ENCODE measurements at places on chromosomes 5 and 9. TPM values are rescaled to one million over a fixed set of nuclear protein-coding genes. Genes with fewer than 3 reads are reported as not detected.

DNA sequence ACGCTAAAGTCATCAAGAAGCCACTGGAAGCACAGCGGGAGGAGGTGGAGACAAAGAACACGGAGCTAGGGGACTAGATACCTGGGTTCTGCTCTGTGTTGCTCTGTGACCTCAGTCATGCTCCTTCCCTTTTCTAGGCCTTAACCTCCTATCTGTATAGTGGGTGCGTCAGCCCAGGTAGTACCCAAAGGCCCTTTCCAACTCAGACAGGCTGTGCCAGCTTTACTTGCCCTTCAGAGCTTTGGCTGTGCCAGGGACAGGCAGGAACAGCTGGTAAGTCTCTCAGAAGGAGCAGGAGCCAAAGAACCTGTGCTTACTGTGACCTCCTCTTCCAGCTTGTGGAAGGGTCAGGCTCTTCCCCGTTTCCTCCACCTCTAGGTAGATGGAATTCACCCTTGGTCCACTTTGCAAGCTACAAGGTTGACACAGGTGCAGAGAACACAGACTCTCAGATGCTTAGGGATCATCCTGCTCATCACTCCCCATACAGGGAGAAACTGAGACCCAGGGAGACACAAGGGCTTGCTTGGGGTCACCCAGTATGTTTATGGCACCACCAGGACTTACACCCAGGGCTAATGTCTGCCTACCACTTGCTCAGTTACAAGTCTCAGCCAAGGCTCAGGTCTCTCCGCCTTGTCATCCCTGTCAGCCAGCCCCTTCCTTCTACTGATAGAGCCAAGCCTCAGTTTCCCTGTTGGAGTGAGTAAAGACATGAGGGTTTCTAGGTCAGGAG lies 1.7 kb downstream of the CCDC69 start:
- DNase-seq = no peak

GRCh38 chr9:110650261-110650660 lies 18.3 kb upstream of the MUSK start:
- no peak for DNase-seq

- no peak for DNase-seq
Observed at GRCh38 chr9:3576328-3576727, 50.5 kb upstream of the RFX3 start.

- no peak for DNase-seq
Observed at GRCh38 chr5:97101189-97101910, 41.1 kb downstream of the LIX1 start.

DNA sequence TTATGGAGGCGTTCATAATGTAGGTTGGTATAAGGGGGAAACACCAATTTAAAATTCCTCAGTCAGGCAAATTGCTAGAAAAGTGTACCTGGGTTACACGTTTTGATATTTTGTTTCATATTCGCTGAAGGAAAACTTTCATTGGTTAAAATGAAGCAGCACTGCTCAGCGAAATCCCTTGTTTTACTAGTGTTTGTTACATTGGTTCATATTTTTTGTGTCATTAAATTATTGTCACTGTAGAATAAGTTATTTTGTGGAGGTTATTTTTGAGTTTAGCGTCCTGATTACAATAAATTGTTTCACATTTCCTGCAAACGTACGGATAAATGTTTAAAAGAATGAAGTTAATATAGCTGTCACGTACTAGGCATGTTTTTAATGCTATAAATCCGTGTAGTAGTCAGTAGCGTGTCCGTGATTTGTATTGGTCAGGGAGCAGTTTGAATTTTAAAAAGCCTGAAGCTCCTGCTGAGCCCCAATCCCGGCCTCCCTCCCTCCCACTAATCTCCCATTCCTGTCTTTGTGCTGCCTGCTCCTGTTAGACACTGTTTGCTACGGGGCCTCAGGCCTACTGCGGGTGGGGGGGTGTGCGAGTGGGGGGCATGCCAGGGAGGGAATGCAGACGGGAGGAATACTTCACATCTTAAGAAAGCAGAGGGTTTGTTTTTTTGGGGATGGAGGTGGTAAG lies 2.0 kb downstream of the NIPBL start:
- DNase-seq = peak; percentile 47

- DNase-seq = no peak
Observed at GRCh38 chr5:56818450-56819037, 3.2 kb downstream of the MAP3K1 start.

GRCh38 chr5:91787718-91788117 lies 404.6 kb upstream of the ARRDC3 start:
- no peak for DNase-seq

- no peak for DNase-seq
Observed at GRCh38 chr5:127876384-127876783, 173.2 kb downstream of the CCDC192 start.

The TRIP13 gene
- 1.0 TPM for total RNA-seq

DNA sequence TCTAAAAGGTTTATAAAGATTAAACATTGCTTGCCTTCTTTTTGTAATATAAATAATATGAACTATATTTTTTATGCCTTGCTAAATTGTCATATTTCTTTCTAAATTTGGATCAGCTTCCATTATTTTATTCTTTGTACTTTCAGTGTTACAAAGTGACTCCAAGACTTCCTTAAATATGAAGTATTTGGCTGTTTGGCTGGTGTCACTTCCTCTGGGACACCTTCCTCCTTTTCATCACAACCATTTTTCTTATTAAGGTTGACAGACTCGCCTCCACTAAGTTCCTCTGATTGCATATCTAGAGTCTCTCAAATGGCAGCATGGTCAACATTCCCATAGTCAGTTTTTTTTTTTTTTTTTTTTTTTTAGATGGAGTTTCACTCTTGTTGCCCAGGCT lies 73.8 kb upstream of the SLC1A1 start:
- DNase-seq = no peak

DNA sequence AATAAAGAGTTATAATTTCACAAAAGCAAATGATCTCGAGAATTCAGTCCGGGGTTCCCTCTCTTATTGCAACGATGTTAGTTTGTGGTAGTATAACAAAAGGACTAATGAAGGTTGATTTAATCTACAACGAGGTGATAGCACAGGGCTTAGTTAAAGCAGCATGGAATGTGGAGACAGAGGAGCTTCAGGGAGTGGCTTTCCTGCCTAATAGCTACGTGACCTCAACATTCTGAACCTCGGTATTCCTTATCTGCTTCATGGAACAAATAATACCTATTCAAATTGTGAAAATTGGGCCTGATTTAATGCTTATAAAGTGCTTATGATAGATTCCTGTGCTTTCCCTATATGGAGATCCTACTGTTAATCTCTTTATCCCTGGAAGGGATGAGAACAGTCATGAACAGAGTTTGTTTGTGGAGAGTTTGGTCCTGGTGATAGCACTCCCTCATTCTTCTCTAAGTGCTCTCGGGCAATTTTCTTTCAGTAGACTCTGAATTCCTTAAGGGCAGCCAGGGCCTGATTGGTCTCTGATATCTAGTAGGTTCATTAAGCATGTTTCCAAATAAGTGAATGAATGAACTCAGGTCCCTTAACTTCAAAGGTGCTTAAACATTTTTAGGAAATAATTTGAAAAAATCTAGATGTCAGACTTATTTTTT lies 104.1 kb upstream of the TUT7 start:
- no peak for DNase-seq

- no peak for DNase-seq
Observed at GRCh38 chr5:59693492-59694309, 199.8 kb downstream of the PDE4D start.

GRCh38 chr9:25703701-25704357 lies 25.6 kb upstream of the TUSC1 start:
- no peak for DNase-seq

DNA sequence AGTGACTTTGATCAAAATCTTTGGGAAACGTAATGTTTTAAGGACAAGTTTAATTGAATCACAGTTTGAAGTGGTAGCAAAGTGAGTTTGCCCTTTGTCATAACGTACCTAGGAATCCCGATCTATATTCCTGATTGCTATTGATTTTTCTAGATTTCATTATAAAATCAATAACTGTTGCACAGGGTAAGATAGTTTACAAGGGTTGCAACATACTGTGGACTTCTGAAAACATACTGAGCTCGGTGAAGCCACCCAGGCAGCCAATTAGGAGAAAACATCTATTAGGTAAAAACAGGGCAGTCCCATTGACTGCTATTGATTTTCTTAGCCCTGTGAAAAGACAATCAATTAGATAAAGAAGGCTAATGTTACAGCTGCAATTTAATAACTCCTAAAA lies 659.9 kb downstream of the ISL1 start:
- no peak for DNase-seq

GRCh38 chr9:114432323-114433067 lies 44.7 kb upstream of the AKNA start:
- no peak for DNase-seq

The DPM2 gene
- total RNA-seq = 21.2 TPM

GRCh38 chr5:92633176-92633575 lies 947.8 kb downstream of the NR2F1-AS1 start:
- no peak for DNase-seq

DNA sequence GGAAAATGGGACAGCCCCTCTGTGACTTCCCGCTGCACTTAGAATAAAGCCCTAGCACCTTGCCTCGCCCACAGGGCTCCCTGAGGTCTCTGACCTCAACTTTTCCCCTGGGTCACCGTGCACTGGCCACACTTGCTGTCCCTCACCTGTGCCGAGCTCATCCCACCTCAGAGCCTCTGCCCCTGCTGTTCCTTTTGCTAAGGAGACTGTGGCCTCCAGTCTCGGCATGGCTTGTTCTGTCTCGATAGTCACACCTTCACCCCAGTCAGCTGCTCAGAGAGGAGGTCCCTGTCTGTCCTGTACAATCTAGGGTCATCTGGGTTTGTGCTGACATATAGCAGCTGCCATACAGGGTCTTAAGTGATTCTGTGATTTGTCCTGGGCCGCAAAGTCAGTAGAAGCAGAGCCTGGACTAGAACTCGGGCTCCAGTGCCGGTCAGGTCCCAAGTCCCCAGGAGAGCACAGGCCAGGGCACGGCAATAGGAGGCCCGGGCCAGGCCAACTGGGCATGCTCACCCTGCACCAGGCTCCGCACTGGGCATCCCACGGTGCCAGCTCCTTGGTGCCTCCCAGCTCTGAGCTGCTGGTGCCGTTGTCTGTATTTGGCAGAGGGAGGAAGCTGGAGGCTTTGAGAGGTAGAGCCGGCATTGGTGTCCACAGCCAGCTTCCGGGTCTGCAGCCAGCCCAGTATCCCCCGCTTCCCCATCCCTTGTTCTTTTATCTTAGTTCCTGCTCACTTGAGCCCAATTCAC lies 35.2 kb downstream of the NCS1 start:
- no peak for DNase-seq

The PCA3 gene
- total RNA-seq = not detected

DNA sequence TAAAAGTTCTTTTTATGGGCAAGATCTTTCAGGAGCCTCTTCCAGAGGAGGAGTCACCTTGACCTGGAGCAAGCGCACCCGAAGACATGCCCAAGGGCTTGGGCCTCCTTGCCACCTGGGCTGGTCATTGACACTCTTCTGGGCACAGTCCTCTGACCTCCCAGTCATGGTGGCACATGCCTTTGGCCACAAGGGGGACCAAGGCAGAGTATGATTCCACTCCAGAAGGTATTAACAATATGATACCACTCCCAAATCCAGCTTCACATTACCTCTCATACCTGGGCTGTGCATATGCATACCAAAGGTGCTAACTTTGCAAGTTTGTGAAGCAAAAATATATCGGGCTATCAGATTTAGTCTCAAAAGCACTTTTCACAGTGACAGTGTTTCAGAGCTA lies 84.6 kb downstream of the MAST4 start:
- no peak for DNase-seq

DNA sequence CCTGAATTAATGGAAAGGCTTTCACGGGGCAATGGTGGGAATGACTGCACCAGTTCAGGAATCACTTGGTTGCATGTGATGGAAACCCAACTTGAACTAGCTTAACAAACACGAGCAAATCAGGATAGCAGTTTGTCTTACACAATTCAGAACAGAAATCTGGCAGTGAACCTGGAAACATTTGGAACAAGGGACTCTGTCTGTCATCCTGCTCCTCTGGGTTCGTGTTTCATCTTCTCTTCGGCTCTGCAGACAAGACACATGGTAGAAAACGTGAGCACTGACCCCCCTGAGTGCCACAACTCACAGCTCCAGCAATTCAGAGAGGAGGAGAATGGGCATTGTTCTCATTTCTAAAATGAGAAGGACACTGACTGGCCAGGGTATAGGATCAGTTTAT lies 218.1 kb upstream of the NREP start:
- DNase-seq = no peak

The IL13 gene
- total RNA-seq = not detected

The TYRP1 gene
- total RNA-seq = 5.0 TPM

The SLC28A3 gene
- total RNA-seq = 0.37 TPM

- DNase-seq = no peak
Observed at GRCh38 chr5:152404494-152404893, 585 bp downstream of the NMUR2 start.

DNA sequence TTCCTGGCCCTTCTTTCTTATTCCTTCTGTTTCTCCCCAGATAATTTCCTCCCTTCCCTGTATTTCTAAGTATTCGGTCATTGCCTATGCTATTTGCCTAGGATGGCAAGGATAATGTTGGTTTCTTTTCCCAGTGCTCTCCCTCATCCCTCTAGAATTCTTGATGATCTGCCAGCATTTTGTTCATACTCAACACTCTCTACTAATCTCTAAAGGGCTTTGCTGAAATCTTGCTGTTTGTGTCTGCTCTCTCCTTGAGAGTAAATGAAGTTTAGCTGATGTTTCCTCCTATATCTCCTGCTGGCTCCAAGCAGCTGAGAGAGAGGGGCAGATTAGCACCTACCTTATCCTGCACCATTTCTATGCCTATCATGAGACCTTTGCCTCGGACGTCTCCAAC lies 38.1 kb downstream of the AGXT2 start:
- DNase-seq = no peak

- DNase-seq = peak; percentile 71
Observed at GRCh38 chr9:130128733-130129431, 43.3 kb upstream of the NCS1 start.

DNA sequence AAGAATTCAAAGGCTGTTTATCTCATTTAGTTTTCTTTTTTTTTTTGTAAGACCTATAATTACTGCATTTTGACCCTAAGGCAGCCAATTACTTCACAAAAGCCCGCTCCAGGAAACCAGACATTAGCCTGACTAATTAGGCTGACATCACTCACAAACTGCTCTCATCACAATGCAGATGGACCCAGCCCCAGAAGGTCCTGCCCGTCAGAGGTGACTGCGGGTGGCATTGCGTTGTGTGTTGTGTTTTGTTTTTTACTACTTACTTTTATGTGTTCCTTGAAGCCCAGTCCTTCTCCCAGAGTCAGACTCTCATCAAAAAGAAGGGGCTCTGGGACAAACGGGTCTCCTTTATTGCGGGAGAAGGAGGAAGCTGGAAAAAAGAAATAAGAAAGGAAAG lies 172.2 kb downstream of the HSD17B3 start:
- no peak for DNase-seq
